ENCODE measurements at places on chromosomes 6 and 20. TPM values are rescaled to one million over a fixed set of nuclear protein-coding genes. Genes with fewer than 3 reads are reported as not detected.
A peak's percentile ranks its signal among the peaks of the same experiment; 100 is the strongest.

ADAM33 gene
- total RNA-seq: 71.3 TPM

PRSS35 gene
- 34.7 TPM for total RNA-seq

CPXM1 gene
- 18.1 TPM for total RNA-seq

IFNGR1 gene
- 72.0 TPM for total RNA-seq

ZBTB46 gene
- 1.7 TPM for total RNA-seq

C20orf144 gene
- total RNA-seq: not detected

SLCO4A1 gene
- total RNA-seq: 24.1 TPM

BPIFB2 gene
- total RNA-seq: not detected

GRCh38 chr6:154925130-154925529, 70.0 kb upstream of the TIAM2 start:
- DNase-seq: no peak

DNA sequence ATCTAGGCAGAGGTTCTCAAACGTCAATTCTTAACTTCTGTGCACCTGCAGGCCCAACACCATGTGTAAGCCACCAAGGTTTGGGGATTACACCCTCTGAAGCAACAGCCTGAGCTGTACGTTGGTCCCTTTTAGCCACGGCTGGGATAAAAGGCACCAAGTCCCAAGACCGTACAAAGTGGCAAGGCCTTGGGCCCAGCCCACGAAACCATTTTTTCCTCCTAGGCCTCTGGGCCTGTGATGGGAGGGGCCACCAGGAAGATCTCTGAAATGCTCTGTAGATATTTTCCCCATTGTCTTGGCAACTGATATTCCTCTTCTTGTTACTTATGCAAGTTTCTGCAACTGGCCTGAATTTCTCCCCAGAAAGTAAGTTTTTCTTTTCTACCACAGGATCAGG, 4.5 kb upstream of the FAM184A start:
- DNase-seq: no peak

- DNase-seq: no peak
These were observed 6.6 kb downstream of the GMPR start for GRCh38 chr6:16244869-16245451.

- no peak for DNase-seq
These were observed 1.3 kb upstream of the RING1 start for GRCh38 chr6:33206864-33207551.

DNA sequence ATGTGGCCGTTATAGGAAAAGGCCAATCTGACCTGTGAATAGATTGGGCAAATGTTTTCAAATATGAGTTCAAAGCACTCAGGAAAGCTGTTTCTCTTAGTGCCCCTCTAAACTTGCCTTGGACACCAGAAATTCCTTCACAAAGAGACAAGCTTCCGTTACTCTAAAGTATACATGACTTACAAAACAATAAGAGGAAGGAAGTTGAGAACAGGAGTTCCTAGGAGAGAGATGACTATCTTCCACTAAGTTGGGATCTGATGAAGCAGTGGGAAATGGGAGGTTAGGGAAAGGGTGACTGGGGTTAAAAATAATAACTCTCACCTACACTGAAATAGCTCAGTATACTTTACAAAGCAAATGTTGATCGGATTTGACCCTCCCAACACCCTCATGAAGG, 50.0 kb downstream of the ISM1 start:
- DNase-seq: no peak

- DNase-seq: no peak
These were observed 17.2 kb downstream of the GNAS start for GRCh38 chr20:58869662-58870227.

DNA sequence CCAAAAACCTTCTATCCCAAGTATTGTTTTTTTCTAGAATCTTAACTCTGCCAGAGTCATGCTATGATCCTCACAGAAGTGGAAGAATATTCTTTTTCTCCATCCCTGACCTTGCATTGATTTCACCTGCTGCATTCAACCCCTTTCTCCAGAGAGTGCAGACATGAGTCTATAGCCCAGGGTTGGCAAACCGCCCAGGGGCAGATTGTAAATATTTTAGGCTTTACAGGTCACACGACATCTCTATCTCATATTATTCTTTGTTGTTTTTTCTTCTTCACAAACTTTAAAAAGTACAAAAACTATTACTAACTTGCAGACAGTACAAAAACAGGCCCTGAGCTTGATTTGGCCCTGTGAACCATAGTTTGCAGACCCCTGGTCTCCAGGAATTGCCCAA, 112.1 kb upstream of the ASF1A start:
- DNase-seq: no peak

- DNase-seq: no peak
These were observed 91.0 kb downstream of the BCKDHB start for GRCh38 chr6:80197474-80197873.

GRCh38 chr6:50925981-50926380, 107.3 kb downstream of the TFAP2B start:
- peak; percentile 45 for DNase-seq

GRCh38 chr6:16760516-16761470, at the start of gene ATXN1:
Gene ATXN1 (minus strand): TSS chr6:16761460.
- peak; percentile 76 for DNase-seq

DNA sequence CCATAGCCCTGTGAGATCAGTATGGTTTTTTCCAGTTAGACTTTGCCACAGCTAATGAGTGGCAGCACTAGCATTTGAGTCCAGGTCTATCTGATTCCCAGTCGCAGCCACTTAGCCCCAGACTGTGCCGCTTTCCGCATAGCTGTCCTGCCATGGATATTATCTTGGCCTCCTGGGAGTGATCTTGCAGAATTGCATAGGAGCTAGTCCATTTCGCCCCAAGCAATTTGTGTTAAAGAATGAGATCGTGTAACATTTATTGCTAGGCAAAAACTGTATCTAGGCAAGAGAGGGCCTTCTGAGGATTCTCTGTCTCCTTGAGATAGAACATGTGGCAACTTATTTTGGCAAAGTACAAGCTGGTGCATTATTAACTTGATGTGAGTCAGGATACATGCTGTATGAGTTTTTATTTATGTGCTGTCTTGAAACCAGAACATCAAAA, 74.2 kb downstream of the EZR start:
- DNase-seq: peak; percentile 49

- no peak for DNase-seq
These were observed 100.6 kb downstream of the HIVEP1 start for GRCh38 chr6:12112540-12113189.

DNA sequence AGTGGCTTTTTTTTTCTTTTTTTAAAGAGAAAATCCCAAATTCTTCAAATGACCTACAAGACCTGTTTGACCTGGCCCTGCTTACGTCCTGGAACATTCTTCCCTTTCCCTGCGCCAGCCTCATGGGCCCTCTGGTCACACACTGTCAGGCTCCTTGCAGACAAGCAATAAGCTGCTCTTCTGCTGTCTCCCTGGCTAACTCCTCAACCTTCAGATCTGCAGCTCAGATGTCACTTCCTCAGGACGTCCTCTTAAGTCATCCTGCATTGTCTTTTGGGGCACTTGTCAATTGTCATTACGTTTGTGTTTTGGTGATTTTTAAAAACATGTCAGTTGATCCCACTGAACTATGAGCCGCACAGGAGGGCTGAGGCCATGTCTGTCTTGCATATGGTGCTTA, 28.9 kb upstream of the SLC35D3 start:
- no peak for DNase-seq

DNA sequence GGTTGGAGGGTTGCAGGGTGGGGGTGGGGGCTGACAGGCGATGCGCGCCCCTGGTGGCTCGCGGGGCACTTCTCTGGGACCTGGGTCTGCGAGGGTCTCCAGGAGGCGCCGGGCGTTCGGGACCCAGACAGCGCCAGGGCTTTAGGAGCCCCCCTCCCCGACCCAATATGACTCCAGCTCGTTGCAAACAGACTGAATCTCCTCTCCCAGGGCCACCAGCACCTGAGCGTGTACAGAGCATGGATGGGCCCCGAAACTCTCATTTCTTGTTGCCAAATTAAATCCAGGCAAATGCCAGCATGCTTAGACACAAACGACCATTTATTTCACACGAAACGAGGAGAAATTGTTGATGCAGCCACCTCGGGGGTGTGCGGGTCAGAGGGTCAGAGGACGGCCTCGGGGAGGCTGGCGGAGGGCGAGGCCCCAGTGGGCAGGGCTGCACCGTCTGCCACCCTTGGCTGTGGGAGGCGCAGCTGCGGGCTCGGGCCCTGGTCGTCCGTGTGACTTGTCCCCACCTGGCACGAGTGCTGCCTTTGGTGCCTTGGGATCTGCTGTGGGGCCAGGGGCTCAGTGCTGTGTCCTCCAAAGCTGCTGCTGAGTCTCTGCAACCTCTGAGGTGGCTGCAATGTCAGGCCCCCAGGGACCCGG, 20.9 kb upstream of the GATA5 start:
- DNase-seq: no peak

GRCh38 chr6:26299286-26300042, 65.5 kb upstream of the BTN3A2 start:
- no peak for DNase-seq

- DNase-seq: no peak
These were observed 97.9 kb downstream of the HUS1B start for GRCh38 chr6:558959-559358.

GRCh38 chr6:75278474-75279077, 6.0 kb downstream of the TMEM30A start:
- no peak for DNase-seq

GRCh38 chr6:75528423-75528822, 34.8 kb upstream of the FILIP1 start:
- no peak for DNase-seq

DNA sequence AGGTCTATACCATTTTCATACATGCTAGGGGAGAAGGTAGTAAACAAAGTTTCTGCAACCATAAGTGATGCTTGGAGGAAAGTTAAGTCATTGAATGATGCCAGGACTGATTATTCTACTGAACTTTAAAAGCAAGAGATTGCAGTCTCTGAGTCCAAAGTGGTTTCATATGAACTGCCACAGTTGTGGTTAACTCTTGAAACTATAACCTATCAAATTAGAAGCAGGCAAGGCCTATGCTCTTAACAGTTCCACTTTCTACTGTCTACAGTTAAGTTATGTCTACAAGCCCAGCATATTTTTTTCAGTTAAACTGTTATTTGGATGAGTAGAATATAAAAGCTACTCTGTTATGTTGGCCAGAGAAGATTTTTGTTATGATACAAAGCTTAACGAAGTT, 326.5 kb upstream of the RUNX2 start:
- no peak for DNase-seq

DNA sequence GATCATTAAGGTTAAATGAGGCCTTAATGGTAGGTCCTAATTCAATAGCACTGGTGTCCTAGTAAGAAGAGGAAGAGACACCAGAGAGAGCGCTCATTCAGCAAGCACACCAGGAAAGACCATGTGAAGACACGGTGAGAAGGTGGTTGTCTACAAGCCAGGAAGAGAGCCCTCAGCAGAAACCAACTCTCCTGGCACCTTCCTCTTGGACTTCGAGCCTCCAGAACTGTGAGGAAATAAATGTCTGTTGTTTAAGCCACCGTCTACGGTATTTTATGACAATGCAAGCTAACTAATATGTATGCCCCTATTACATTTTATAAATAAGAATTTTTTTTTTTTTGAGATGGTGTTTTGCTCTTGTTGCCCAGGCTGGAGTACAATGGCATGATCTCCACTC, 59.3 kb downstream of the IL20RA start:
- no peak for DNase-seq

DNA sequence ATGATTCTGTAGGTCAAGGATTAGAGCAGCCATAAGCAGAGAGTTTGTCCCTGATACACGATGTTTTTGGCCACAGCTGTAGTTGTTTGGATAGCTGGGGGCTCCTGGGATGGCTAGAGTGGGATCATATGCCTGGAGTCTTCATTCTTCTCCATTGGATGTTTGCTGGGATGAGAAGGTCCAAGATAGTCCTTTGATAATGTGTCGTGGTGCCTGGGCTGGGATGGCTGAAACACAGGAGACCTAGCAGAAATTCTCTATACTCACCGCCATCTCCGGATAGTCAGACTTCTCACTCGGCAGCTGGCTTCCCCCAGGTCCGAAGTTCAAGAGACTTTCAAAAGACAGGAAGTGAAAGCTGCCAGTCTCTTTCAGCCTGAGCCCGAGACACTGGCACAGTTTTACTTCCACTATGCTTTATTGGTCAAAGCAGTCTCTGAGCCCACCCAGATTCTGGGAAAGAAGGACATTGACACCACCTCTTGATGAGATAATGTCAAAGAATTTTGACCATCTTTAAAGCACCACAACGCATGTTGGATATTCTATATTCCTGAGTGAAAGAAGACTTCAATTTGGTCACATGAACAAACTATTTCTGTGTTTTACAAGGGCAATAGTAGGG, 16.0 kb downstream of the MARCKS start:
- peak; percentile 46 for DNase-seq
